ENCODE measurements at places on chromosomes 1 and 21.

- DNase-seq, result no peak
Observed at GRCh38 chr1:44016890-44017400, 14.3 kb downstream of the SLC6A9 start.

- no peak for DNase-seq
Observed at GRCh38 chr1:28115267-28115666, 26.9 kb upstream of the EYA3 start.

DNA sequence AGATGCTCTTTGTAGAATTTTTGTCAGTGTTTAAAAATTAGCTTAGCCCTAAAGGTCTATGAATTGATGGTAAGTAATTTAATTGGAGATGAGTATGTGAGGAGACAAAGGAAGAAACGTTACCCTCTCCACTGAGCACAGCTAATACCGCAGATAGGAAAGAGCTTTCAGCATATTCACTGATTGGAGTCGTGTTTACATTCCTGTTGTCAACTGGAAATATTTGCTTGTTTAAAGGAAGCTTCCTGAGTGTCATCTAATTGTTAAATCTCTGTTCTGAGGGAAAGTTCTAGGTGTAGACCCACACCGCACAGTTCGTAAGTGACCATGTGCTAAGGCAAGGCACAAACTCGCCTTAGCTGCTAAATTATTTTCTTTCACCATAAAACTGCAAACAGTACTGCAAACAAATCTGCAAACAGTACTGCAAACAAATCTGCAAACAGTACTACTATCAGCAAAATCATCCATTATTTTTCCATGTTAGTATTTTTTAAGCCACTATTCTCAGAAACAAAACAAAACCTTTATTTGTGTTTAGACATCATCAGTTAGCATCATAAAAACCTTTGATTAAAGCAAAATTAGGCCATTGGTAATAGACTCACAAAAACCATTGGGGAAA is 32.6 kb downstream of the TOMM20 start:
- DNase-seq, result no peak

DNA sequence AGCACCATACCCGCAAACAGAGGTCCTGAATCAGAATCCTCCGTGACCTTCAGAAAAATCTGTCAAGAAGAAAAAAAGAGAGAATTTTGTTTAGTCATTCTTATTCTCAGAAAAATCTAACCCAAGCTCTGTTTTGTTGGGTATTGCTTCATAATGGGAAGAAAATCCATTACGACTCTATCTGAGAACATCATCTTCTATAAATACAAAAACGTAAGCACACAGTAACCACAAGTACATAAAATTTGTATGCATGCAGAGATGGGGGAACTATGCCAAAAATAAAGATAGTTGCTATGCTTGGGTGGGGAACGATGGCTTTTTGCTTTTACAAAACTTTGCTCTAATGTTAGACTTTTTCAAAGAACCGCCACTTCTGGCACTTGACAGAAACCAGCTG is 84.2 kb downstream of the ABCA4 start:
- no peak for DNase-seq

- DNase-seq, result no peak
Observed at GRCh38 chr1:208192995-208193394, 51.2 kb downstream of the PLXNA2 start.

GRCh38 chr1:162782671-162783070 is 7.8 kb upstream of the HSD17B7 start:
- no peak for DNase-seq

DNA sequence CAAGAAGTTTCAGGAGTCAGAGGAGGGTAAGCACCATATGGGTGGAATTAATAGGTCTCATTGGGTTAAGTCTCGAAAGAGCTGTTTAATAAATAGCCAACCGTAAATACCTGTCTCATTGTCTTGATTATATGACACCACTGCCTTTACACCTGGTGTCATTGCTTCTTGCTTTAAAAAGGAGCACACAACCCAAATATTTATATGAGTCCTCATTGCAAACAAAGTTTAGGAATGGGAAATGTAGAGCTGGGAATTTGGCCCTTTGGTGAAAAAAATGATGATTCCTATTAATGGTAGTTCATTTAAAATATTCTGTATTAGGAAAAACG is 2.1 kb downstream of the BACH1 start:
- no peak for DNase-seq

- DNase-seq, result no peak
Observed at GRCh38 chr1:157551694-157552693, at the start of gene FCRL5. Gene FCRL5 (minus strand): TSS chr1:157552515. CDS start chr1:157552362, 153 bp downstream.

DNA sequence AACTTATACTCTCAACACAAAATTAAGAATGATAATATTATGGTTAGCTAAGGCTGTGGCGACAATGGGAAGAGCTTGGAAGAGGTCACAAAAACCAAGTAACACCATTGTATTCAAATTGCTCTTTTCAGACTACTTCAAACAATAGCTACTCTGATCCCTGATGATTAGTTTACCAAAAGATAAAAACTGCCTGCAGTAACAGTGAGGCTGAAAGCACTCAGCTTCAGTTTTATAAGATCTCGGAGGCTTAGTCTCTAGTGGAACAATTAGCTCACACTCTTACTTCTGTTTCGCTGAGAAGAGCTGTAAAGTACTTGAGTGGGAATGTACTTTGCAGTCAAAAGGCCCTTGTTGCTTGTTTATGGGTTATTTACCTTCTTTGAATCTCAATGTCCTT is 278.5 kb downstream of the LRRC7 start:
- DNase-seq, result no peak

DNA sequence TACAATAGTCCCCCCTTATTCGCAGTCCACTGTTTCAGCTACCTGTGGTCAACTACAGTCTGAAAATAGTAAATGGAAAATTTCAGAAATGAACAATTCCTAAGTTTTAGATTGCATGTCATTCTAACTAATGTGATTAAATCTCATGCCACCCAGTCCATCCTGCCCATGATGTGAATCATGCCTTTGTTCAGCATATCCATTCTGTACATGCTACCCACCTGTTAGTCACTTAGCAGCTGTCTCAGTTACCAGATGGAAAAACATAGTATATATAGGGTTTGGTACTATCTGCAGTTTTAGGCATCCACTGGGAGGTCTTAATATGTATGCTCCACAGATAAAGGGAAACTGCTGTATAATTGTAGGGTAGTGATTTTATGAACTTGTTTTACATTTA is 16.6 kb upstream of the HAO2 start:
- DNase-seq, result no peak

GRCh38 chr1:215119719-215120365 is 37.3 kb downstream of the KCNK2 start:
- DNase-seq, result no peak

DNA sequence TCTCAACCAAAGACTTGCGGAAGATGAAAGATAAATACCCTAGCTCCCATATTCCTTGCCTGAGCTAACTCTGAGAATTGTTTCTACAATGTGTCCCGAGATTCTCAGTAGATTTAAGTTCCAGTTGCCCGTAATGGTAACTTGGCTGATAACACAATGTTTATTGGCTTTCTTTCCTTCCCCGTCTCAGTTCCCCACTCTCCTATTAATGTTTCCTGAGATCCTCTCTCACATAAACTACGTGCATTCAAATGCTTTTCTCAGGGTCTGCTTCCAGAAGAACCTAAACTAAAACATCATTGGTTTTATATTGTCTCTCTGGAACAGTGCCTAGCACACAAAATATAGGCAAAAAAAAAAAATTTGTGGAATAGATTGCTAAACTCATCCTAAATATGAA is 794.2 kb upstream of the ADGRL2 start:
- DNase-seq, result no peak

- DNase-seq, result no peak
Observed at GRCh38 chr1:2840036-2840809, 38.7 kb upstream of the TTC34 start.

DNA sequence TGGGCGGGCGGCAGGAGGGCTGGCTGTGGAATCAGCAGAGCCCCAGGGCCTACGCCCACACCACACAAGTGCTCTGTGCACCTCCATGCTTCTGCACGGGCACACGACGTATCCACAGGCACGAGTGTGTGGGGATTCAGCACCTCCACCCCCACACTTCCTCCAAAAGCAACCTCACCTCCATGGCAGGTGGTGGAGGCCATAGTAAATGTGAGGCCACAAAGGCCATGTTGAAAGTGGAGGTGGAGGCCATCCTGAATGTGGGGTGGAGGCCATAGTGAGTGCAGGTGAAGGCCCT is 125.4 kb upstream of the VAMP3 start:
- no peak for DNase-seq

- DNase-seq, result no peak
Observed at GRCh38 chr1:243748706-243749283, 101.2 kb downstream of the AKT3 start.

DNA sequence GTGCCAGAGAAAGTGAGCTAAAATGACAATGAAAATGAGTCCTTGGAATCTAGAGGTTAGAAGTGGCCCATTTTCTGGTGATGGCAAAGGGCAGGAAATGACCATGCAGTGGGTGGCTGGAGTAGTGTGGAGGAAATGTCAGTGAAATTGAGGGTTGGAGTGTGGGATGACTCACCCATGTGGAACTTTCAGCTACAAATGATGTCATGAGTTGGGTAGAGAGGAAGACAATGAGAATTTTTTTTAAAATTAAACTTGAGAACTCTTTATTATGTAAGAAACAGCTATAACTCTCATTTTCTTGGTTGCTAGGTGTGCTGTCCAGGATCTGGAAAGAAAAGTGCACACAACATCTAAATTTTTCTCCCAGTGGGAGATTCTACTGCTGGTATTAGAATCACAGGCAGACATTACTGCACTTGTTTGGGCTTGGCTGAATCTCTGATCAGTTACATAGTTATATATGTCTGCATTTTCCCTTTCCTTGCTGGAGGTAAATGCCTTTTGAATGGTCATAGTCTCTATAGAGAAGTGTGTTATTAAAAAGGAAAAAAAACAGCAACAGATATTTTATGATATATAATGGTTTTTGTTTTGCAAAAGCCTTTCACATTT is 56.8 kb upstream of the GNG12 start:
- no peak for DNase-seq

DNA sequence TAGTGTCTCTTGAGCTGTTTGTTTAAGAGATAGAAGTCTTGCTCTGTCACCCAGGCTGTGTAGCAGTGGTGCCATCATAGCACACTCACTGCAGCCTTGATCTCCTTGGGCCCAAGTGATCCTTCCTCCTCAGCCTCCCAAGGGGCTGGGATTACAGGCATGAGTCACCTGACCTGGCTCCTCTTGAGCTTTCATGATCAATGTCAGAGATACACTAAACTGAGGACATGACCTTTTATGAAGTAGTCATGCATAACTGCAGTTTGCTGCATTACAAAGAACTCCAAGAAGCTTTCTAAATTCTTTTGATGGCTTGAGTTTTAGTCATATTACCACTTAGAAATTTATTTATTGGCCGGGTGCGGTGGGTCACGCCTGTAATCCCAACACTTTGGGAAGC is 77.7 kb downstream of the CC2D1B start:
- DNase-seq, result no peak

DNA sequence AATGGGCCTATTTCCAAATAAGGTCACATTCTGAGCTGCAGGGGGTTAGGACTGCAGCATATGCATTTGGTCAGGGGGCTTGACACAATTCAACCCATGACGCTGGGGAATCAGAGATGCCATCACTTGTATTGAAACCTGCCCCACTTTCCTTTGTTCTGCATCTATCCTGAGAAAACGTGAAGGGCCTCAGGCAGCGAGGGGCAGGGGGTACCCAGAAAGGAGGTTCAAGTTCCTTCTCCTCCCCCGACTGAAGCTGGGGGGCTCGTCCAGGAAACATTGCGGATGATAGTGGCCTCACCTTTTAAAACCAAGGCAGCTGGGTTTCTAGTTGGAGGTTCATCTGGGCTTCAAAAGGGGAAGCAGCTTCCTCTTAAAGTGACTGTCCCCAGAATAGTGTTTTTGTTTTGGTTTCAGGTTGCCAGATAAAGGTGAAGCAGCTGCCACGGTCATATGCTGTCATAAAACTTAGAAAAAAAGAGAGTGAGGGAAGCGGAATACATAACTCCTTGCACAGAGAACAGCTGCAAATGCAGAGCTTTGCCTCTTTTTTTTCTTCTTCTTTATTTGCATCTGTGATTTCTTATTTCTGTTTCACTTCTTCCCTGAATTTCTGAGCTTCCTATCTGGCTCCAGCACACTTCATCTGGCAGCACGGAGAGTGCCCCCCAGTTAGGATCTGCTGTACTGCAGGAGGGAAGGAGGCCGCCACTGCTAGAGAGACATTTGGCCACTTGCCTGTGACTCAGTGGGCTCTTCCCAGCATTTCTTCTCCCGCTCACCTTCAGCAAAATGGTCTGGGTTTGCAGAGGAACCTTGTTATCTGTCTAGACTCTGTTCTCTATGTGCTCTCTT is 142.0 kb downstream of the AJAP1 start:
- DNase-seq, result no peak

DNA sequence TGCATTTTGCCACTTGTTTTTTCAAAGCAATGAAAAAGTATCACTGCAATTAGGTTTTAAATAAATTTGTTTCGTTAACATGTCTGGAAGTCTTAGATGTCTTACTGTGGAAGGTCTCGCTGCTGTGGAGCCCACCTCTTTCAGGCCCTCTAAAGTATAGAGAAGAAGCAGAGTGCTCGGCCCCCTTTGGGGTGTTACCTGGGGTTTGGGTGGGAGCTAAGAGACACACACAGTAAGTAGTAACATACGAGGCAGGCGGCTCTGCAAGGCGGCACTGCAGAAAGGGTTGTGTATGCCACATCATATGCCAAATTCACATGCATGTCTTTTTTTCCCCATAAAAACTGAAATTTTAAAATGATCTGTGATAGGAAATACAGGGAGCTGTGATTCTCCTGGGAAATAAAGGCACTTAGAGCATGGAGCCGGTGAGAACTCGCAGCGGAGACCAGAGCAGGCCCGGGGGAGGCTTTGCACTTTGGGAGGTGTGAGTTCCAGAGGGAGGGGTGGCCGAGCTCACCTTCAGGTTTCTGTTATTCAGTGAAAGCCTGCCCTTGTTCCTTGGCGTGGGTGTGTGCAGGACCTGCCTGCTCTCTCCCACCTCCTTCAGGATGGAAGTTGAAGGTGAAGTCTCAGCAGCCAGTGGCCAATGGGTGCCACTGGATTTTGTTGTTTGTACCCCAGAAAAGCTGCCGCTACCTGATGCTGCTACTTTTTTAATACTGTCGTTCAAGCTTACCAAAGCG is 35.7 kb upstream of the PWP2 start:
- DNase-seq, result no peak

DNA sequence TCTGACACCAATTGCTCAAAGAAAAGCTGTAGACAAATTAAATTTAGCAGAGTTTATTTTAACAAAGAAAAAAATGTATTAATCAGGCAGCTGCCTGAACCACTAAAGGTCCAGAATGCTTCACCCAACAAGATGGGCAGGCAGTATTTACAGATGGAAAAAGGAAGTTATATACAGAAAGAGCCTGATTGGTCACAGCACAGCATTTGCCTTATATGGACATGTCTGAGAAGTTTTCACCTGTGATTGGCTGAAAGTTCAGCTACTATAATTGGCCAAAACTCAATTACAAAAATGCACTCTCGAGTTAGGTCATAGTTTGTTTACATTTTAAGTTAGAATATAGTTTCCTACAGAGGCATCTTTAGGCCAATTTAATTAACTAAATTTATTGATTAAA is 15.1 kb upstream of the FMO1 start:
- no peak for DNase-seq
